ENCODE measurements at places on chromosomes 2 and 18.

GRCh38 chr2:160372585-160372984 lies 121.0 kb downstream of the RBMS1 start:
- no peaks in the 10 kb centered on the region for H3K27me3 ChIP-seq
- H3K4me1 ChIP-seq, result peaks cover 86% of the 10 kb centered on the region
- no peak for DNase-seq
- H3K36me3 ChIP-seq, result no peaks in the 10 kb centered on the region
- H3K27ac ChIP-seq, result peak overlapping the region; percentile 60
- H3K4me3 ChIP-seq, result no peak overlapping the region

GRCh38 chr2:69693059-69693774 lies 48.7 kb upstream of the ANXA4 start:
- no peak overlapping the region for H3K27ac ChIP-seq
- no peak overlapping the region for H3K4me3 ChIP-seq
- DNase-seq, result no peak
- H3K36me3 ChIP-seq, result no peaks in the 10 kb centered on the region

- H3K36me3 ChIP-seq, result peaks cover 14% of the 10 kb centered on the region
- DNase-seq, result no peak
- no peak overlapping the region for H3K4me3 ChIP-seq
- H3K27ac ChIP-seq, result no peak overlapping the region
Measured at GRCh38 chr2:203444738-203445137, 90.4 kb downstream of the RAPH1 start.

DNA sequence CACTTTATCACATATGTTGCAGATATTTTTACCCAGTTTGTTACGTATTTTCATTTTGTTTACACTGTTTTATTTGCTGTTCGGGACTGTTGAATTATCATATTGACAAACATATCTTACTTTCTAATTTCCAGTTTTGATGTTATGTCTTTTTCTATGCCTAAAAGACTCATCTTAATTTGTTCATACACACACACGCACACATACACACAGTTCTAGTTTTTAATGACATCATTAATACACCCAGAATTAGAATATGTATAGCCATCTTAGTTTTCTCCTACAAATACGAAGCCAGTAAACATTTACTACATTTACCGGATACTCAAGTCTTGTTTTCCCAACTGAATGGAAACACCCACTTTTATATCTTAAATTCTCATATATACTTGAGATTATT lies 29.2 kb downstream of the ALS2 start:
- H3K27me3 ChIP-seq, result no peaks in the 10 kb centered on the region
- no peak overlapping the region for H3K27ac ChIP-seq
- peaks cover 8% of the 10 kb centered on the region for H3K36me3 ChIP-seq

GRCh38 chr18:35343488-35343935 lies 708 bp downstream of the ZNF24 start:
- peaks cover 21% of the 10 kb centered on the region for H3K4me1 ChIP-seq
- DNase-seq, result no peak

DNA sequence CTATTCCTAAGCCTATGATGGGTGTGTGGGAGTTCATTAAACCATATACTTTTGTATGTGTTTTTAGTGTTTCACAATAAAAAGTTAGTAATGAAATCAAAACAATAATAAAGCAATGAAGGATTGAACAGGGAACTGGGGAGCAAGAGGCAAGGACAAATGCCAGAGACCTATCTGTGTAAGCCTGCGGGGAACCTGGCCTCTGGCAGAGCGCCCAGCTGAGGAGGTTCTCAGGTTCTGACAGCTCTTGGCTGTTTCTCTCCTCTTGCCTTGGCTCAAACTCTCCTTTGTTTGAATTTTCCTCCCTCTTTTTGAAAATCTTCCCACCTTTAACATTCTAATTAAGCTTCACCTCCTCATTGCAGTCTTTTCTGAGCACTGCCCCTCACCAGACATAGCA lies 200.0 kb upstream of the NCKAP5 start:
- peaks cover 3% of the 10 kb centered on the region for H3K36me3 ChIP-seq
- no peak for DNase-seq
- peaks cover 8% of the 10 kb centered on the region for H3K4me1 ChIP-seq
- no peak overlapping the region for H3K27ac ChIP-seq
- H3K27me3 ChIP-seq, result no peaks in the 10 kb centered on the region
- H3K4me3 ChIP-seq, result no peak overlapping the region

DNA sequence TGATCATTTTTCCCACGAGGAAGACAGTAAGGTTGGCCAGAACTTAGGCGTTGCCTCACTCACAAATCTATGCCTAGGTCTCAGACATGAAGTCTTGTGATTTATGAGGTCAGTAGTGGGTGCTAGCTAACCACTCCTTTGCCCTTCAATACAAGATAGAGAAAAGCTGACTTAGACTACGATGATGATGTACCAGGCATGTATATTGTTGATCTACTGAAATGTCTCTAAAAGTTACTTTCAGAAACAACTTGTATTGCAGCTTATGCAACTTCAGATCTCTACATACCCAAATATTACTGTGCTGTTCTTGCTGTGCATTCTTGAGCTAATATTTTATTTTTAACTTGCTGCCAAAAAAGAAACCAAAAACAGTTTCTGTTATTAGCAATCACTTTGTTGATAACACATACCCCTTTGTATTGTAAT lies 30.6 kb downstream of the MAPRE2 start:
- no peak for DNase-seq
- H3K4me3 ChIP-seq, result no peak overlapping the region
- H3K27ac ChIP-seq, result peak overlapping the region; percentile 6
- peaks cover 17% of the 10 kb centered on the region for H3K4me1 ChIP-seq
- H3K27me3 ChIP-seq, result no peaks in the 10 kb centered on the region

- H3K27ac ChIP-seq, result no peak overlapping the region
- H3K4me3 ChIP-seq, result no peak overlapping the region
- H3K4me1 ChIP-seq, result no peaks in the 10 kb centered on the region
- no peaks in the 10 kb centered on the region for H3K36me3 ChIP-seq
- no peak for DNase-seq
- H3K27me3 ChIP-seq, result no peaks in the 10 kb centered on the region
Measured at GRCh38 chr2:15182275-15182674, 378.9 kb downstream of the NBAS start.

- no peak for DNase-seq
- peak overlapping the region; percentile 11 for H3K4me3 ChIP-seq
- H3K27me3 ChIP-seq, result peaks cover 65% of the 10 kb centered on the region
- no peaks in the 10 kb centered on the region for H3K36me3 ChIP-seq
Measured at GRCh38 chr2:144567745-144568144, 47.8 kb upstream of the ZEB2 start.

- H3K4me3 ChIP-seq, result no peak overlapping the region
- H3K27ac ChIP-seq, result no peak overlapping the region
- DNase-seq, result peak; percentile 89
- H3K27me3 ChIP-seq, result peaks cover 49% of the 10 kb centered on the region
- no peaks in the 10 kb centered on the region for H3K36me3 ChIP-seq
- H3K4me1 ChIP-seq, result peaks cover 22% of the 10 kb centered on the region
Measured at GRCh38 chr2:42089340-42089925, 41.6 kb downstream of the PKDCC start.

- H3K36me3 ChIP-seq, result no peaks in the 10 kb centered on the region
- no peak overlapping the region for H3K27ac ChIP-seq
- no peaks in the 10 kb centered on the region for H3K4me1 ChIP-seq
Measured at GRCh38 chr2:157479081-157480027, 35.5 kb upstream of the CYTIP start.

DNA sequence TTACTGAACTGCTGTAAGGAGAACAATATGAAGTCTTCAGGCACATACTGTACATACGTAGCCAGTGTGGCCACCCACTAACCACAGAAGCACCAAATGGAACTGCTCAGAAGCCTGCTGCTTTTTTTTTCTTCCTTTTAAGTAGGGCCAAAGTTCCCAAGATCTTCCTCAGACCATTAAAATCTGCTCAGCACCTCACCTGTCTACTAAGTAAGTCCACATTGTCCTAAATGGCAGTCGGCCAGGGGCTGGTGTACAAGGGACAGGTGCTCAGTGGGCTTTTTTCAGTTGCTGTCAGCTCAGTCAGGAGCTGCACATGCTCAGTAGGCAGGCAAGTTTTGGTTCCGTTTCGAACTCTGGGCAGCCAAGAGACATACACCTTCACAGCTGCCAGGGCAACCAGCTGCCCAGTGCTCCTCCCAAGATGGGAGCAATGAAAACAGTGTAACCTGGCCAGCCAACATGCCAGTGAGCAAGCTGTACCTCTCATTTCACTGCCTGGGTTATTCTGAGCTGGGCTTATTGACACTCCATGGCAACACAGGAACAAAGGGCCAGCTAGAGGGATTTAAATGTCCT lies 86.1 kb downstream of the ACVR1 start:
- H3K27ac ChIP-seq, result no peak overlapping the region
- peaks cover 32% of the 10 kb centered on the region for H3K4me1 ChIP-seq
- no peaks in the 10 kb centered on the region for H3K36me3 ChIP-seq
- DNase-seq, result no peak
- H3K27me3 ChIP-seq, result no peaks in the 10 kb centered on the region
- H3K4me3 ChIP-seq, result no peak overlapping the region

GRCh38 chr18:8188184-8188583 lies 421.1 kb upstream of the RAB12 start:
- no peak for DNase-seq
- H3K4me1 ChIP-seq, result no peaks in the 10 kb centered on the region
- H3K4me3 ChIP-seq, result no peak overlapping the region
- no peaks in the 10 kb centered on the region for H3K27me3 ChIP-seq

- no peak for DNase-seq
- H3K27me3 ChIP-seq, result peaks cover 1% of the 10 kb centered on the region
- H3K27ac ChIP-seq, result no peak overlapping the region
- peaks cover 9% of the 10 kb centered on the region for H3K4me1 ChIP-seq
Measured at GRCh38 chr2:237297421-237298150, 116.4 kb downstream of the COL6A3 start.

GRCh38 chr2:9844576-9844975 lies 1.3 kb downstream of the TAF1B start:
- peak overlapping the region; percentile 86 for H3K4me3 ChIP-seq
- H3K27ac ChIP-seq, result peak overlapping the region; percentile 82
- peaks cover 19% of the 10 kb centered on the region for H3K4me1 ChIP-seq
- no peak for DNase-seq
- peaks cover 35% of the 10 kb centered on the region for H3K36me3 ChIP-seq
- H3K27me3 ChIP-seq, result peaks cover 4% of the 10 kb centered on the region

DNA sequence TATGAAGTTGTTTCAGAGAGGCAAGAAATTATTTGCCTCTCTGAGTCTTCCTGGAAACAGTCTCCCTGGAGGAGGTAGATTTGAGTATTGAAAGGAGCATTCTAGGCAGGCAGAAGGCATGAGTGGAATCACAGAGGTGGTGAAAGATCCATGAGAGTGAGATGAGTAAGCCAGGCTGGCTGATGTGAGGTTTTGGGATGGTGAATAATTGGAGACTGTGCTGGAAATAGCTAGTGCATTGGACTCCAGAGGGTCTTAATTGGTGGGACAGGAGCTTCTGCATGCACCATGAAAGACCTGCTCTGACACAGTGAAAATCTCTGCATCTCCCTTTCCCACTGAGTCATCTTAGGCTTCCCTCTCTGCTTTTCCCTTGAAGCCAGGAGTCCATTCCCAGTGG lies 46.3 kb downstream of the CDC42EP3 start:
- peaks cover 3% of the 10 kb centered on the region for H3K27me3 ChIP-seq
- H3K36me3 ChIP-seq, result no peaks in the 10 kb centered on the region
- DNase-seq, result no peak
- H3K4me1 ChIP-seq, result no peaks in the 10 kb centered on the region
- H3K27ac ChIP-seq, result no peak overlapping the region

DNA sequence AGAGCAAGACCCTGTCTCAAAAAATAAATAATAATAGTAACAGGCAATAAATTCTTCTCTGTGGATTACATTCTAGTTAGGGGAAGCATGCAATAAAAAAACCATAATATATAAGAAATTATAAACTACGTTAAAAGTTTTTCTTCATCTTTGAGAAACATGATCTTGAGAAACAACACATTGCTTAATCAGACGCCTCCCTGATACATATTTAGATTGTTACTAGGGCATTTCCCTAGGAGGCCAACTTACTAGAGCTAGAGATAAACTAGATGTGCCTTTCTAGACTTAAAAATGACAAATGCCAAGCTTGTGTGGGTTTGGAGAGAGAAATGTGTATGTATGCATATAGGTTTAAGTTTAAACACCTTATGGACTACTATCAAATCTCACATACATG lies 76.3 kb upstream of the GALNT5 start:
- no peaks in the 10 kb centered on the region for H3K27me3 ChIP-seq
- H3K27ac ChIP-seq, result no peak overlapping the region
- H3K4me1 ChIP-seq, result no peaks in the 10 kb centered on the region
- no peak for DNase-seq
- H3K36me3 ChIP-seq, result no peaks in the 10 kb centered on the region

DNA sequence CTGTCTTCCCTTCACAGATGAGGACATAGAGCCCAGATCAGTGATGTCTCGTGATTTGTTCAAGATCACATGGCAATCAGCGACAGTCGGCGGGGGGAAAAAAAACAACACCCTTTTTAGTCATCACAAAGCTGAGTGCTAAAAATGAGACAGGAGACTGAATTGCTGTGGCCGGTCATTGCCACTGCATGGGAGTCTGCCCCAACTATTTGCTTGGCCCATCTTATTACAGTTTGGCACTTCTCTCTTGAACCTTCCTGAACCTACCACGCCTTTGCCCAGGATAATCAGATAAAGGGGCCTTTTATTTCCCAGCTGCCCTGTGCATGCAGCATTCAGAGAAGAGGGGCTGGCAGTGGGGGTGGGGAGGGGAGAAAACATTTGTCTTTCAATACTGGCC lies 42.7 kb downstream of the SETBP1 start:
- no peak overlapping the region for H3K4me3 ChIP-seq
- H3K4me1 ChIP-seq, result peaks cover 27% of the 10 kb centered on the region
- H3K36me3 ChIP-seq, result no peaks in the 10 kb centered on the region
- no peak overlapping the region for H3K27ac ChIP-seq

DNA sequence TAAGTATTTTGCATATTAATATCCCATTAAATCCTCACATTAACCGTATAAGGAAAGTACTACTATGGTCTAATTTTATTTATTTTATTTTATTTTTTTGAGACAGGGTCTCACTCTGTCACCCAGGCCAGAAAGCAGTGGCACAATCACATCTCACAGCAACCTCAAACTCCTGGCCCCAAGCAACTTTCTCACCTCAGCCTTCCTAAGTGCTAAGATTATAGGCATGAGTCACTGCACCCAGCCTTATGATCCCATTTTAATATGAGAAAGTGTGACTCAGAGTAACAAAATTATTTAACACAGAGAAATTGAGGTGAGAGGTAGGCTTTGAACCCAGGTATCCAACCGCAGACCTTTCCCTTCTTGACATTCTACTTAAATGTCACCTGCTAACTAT lies 330.0 kb upstream of the POU3F3 start:
- H3K4me1 ChIP-seq, result peaks cover 13% of the 10 kb centered on the region
- no peaks in the 10 kb centered on the region for H3K36me3 ChIP-seq
- no peaks in the 10 kb centered on the region for H3K27me3 ChIP-seq
- H3K27ac ChIP-seq, result no peak overlapping the region

GRCh38 chr2:195612611-195613495 lies 44.2 kb upstream of the SLC39A10 start:
- peak overlapping the region; percentile 99 for H3K27ac ChIP-seq
- H3K4me3 ChIP-seq, result peak overlapping the region; percentile 63
- H3K36me3 ChIP-seq, result peaks cover 11% of the 10 kb centered on the region
- H3K4me1 ChIP-seq, result peaks cover 75% of the 10 kb centered on the region
- DNase-seq, result peak; percentile 70
- H3K27me3 ChIP-seq, result no peaks in the 10 kb centered on the region

GRCh38 chr2:241946306-241947003 lies 76.9 kb downstream of the RTP5 start:
- no peaks in the 10 kb centered on the region for H3K36me3 ChIP-seq
- H3K27ac ChIP-seq, result no peak overlapping the region
- no peak for DNase-seq
- H3K4me3 ChIP-seq, result no peak overlapping the region

All from WTC11 (cell line).